ENCODE measurements at places on chromosomes 7 and 10.

DNA sequence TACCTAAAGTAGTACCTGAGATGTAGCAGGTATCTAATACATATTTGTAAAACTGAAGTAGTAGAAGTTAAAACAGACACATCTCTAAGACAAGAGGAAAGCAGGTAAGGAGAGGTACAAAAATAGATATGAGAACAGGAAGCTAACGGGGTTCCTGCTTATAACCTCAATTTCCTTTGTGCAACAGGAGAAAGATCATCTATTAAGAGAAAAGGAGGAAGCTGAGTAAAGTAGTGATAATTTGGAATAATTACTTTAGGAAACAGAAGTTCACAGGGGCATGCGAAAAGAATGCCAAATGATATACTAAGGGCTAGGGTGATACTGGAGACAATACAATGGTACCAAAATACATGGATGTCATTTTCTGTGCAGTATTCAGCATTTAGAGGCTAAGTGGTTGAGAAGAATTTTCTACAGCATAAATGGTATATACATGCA lies 108.7 kb downstream of the NRBF2 start:
- DNase-seq, result no peak

- no peak for DNase-seq
These were observed 860 bp downstream of the ZEB1 start for GRCh38 chr10:31319602-31320549.

DNA sequence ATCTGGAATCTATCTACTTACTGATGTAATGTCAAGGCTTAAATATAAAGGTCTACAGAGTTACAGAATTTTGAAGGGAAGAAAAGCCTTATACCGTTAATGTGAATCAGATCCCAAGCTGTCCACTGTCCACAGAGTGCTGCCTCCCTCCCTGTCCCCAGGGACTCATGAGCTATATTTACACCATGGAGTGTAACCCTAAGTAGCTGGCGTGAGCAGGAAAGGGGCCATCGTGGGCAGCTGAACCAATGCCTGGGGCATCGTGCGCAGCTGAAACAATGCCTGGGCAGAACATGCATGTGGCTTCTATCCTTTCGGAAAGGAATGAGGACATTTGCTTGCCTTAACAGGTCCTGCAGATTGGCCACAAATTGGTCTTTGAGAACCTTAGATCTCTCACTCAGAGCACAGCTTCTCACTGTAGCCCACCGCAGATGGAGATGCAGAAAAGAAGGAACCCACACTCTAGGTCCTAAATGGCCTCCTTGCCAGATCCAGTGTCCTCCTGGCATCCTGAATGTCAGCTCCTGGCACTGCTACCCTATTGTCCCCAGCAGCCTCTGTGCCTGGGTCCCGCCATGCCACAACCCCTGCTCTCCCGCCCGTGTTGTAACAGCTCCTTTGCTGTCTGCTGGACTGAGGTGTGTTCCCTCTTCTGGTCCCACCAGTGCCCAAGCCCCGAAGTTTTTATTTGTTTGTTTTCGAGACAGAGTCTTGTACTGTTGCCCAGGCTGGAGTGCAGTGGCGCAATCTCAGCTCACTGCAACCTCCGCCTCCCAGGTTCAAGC lies 30.3 kb downstream of the CCDC3 start:
- no peak for DNase-seq

DNA sequence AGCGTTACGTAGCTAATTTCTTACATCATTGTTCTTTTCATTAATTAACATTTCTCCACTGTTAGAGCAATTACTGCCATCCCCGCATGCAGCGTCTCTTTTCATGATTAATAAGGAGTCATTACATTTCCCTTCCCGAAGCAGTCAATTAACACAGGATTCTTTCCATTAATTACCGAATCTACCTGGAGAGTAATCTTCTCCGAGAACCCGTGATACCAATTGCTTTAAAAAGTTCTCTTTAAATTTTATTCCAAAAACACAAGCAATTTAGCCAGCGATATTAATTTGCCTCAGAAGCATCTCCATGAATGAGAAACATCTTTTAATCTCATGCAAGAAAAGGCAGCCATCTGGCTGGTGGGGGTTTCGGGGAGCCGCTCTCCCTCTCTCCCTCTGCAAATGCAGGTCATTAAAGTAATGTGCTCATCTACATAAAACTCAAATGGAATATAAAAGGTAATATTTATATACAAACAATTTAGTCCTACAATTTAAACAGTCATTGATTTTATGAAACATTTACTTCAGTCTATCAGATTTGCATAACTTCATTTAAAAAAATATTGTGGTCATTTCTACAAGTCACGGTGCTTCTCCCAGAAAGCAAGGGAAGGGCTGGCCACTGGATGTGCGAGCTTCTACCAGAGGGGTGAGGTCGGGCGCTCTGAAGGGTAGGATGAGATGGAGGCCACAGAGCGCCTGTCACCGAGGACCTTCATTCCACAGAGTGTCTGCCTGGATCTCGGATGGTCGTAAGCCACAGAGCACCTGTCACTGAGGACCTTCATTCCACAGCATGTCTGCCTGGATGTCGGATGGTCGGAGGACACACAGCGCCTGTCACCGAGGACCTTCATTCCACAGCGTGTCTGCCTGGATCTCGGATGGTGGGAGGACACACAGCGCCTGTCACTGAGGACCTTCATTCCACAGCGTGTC lies 145.0 kb downstream of the WDR37 start:
- DNase-seq, result no peak

GRCh38 chr7:141640239-141640840 lies 61.6 kb downstream of the DENND11 start:
- no peak for DNase-seq

GRCh38 chr7:141358386-141358785 lies 192.8 kb upstream of the AGK start:
- DNase-seq, result no peak

DNA sequence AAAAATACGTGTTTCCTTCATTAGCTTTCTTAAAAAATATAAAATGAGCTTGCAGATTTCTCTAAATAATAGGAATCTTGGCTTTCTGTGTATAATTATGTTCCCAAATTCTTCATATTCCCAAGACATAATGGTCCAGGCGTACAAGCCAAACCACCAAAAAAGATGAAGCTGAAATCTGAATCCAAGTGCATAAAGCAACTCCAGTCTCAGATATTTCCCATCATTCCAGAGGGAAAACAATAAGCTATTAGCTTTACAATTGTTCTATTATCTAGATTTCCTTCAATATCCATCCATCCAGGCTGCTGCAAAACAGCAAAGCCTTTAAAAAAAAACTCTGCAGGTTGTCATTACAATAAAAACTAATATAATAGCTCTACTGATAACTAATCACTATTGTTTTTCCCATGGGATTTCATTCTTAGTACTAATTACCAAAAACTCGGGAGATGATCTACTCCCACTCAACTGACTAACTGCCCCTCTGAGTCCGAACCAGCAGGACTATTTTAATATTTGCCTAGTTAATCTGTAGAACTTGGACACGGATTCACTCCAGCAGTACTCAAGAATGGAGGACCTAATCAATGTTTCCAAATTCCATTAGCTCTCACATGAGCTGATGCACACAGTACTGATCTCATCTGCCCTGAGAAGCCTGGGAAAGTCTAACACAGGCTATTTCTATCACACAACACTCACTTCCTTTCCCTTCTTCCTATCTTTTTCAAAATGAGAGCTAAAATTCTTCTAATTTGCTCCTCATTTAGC lies 108.9 kb upstream of the ASAH2 start:
- no peak for DNase-seq

Data from NCI-H774 (cell line).